ENCODE measurements at places on chromosomes 12 and 14.

DNA sequence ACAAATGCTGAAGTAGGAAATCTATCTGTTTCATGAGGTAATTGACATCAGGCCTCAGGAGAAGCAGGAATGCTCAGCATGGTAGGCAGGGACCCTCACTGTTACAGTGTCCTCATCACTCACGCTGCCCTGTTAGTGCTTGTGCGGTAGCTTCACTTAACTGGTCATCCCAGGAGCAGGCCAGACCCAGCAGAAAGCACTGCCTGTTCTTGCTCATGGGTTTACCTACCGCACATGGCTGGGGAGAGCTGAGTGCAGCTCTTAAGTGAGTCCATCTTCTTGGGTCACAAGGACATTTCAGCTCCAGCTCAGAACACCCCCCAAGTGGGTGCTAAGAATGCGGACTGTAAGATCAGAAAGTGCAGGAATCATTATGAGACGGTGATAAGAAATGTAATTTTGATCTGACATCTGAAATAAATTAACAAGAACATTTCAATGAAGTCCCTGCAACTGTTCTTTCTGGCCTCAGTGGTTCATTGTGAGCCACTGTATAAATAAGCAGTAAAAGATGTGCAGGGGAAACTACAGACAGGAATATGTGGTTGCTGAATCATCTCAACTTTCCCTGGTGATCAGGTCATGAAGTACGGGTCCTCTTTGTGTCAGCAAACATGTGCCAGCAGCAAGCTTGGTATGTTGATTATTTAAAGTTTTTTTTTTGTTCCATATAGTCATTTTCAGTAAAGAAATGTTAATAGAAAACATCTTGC, 757.7 kb upstream of the TMEM132C start:
- no peak for DNase-seq

DNA sequence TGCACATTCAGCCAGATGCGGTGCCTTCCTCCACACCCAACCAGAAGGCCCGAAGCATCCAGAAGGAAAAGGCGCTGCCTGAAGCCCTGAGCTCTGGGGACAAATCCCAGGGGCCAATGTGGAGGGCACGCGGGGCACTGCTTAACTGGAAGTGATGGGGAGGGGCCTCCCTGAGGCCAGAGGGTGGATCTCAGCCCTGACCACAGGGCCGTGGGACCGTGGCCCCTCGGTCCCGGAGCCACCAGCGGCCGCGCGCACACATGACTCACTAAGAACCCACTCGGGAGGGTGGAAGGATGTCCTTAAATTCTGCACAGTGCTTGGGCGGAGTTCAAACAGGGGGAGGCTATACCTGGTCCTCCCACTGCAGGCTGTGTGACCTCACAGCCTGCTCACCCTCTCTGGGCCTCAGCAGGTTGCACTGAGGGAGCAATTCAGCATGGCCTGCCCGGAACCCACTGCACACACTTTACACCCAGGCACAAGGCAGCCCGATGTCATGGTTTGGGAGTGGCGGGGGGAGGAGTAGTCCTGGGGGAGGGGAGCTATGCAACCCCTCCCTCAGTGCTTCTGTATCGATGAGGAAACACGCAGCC, 89.5 kb downstream of the RFLNA start:
- no peak for DNase-seq

GRCh38 chr14:55589171-55589570, 9.2 kb downstream of the KTN1 start:
- no peak for DNase-seq

GRCh38 chr12:123502163-123502704, 31.3 kb downstream of the RILPL1 start:
- no peak for DNase-seq

DNA sequence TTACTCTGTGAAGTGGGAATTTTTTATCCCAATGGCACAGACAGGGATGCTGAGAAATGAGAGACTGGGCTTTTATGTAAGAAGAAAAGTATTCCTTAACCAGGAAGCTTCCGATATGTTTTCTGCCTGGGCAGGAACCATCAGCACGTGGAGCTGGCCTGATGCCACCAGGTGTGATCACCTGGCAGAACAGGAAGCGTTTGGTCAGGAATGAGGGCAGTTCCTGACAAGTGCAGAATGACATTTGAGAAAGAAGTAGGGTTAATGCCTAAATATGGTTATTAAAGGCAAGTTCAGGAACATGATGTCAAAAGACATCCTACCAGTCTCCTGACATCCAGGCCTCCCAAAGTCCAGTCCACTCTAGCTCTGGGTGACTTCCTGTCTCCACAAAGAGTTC, 210.3 kb downstream of the NUAK1 start:
- no peak for DNase-seq

DNA sequence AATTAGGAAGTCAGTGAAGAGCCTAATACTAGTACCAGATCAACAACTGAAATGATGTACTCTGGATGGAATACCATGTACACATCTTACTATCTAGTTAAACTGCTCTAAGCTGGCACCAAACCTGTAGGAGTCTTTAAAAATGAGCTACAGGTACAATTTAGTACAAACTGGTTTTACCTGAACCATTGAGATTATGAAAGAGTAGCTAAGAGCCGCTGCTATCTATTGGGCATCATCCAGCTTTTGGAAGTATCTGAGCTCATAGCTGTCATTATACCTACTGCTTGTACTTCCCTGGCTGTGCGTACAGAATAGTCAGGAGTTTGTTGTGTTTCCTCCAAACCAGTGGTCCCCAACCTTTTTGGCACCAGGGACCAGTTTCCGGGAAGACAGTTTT, 12.4 kb downstream of the TBC1D30 start:
- no peak for DNase-seq

- DNase-seq = no peak
Observed at GRCh38 chr14:54600717-54601109, 33.8 kb downstream of the SAMD4A start.

- no peak for DNase-seq
Observed at GRCh38 chr12:27965966-27966365, 6.6 kb downstream of the PTHLH start.

DNA sequence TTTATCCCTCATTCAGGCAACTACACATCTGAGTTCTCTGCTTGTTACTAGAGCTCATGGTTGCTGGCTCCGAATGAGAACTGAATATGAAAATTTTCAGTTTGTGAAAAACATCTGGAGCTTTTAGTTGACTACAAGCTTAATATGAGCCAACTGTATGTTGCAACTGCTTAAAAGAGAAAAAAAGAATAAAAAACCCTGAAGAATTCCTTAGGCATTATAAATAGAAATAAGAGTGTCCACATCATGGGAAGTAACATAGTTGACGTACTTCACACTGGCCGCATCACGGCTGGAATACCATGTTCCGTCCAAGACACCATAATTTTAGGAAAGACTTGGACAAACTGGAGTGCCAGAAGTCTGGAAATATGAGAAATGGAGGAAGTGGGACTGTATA, 57.9 kb downstream of the PDE3A start:
- DNase-seq = no peak

- no peak for DNase-seq
Observed at GRCh38 chr12:124683152-124684124, 116.0 kb upstream of the NCOR2 start.

DNA sequence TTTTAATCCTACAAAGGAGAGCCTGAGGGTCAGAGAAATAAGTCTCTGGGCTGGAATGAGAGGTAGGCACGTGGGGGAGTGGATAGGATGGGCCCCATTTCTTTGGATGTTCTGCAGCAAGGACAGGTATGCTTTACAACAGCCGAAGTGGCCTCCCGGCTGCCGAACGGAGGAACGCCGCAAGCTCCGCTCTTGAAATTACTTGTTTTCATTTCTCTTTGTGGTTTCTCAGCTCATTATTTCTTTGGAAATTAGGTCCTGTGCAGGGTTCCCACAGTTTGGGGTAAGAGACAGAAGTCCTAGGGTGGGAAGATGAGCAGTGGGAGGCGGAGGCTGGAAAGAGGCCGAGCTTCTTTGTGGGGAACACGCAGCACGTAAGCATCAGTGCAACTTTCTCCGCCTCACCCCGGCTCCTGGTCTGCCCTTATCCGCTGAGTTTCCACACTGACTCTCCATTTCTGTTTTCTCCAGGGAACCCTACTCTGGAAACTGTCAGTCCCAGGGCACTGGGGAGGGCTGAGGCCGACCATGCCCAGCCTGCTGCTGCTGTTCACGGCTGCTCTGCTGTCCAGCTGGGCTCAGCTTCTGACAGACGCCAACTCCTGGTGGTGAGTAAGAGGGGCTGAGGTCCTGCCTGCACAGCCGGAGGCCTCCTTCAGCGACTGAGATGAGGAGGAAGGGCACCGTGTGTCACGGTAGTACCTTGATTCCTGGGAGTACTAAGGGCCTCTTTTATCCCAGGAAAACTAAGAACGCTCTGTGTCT, 2.0 kb downstream of the WNT5B start:
- DNase-seq = no peak

DNA sequence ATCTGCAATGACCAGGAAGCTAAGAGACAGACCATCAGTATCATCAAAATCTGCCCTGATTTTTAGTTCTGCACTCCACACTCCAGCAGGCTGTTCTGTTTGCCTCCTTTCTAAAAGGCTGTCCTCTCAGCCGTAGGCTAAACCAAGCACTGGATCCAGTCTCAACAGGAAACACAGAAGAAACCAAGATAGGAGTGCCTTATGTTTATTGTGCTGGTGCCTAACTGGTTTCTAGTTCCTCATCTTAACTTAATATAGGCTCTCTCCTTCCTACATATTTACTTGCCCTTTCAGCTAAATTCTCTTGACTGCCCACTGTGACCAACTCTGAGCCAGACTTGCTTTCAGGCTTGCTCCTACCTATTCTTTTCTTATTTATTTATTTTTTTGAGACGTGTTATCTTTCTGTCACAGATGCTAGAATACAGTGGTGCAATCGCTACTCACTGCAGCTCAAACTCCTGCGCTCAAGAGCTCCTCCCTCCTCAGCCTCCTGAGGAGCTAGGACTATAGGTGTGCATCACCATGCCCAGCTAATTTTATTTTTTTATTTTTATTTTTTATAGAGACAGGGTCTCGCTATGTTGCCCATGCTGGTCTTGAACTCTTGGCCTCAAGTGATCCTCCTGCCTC, 30.8 kb downstream of the GALNT4 start:
- DNase-seq = no peak

DNA sequence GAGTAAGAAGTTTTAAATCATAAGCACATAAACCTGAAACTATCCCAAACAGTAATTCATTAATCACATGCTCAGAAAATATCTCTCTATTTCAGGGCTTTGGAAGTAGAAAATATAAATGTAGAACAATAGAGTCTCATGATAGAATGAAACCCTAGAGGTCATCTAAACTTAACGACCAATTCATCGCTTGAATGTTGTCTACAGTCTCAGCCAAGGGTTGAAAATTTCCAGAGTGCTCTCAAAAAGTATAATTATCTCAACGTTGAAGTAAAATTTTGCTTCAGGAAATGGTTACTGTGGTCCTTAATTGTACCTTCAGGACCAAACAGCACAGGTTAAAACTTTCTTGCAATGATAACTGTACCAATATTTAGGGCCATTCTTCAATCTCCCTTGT, 1053.6 kb upstream of the SEL1L start:
- DNase-seq = no peak

DNA sequence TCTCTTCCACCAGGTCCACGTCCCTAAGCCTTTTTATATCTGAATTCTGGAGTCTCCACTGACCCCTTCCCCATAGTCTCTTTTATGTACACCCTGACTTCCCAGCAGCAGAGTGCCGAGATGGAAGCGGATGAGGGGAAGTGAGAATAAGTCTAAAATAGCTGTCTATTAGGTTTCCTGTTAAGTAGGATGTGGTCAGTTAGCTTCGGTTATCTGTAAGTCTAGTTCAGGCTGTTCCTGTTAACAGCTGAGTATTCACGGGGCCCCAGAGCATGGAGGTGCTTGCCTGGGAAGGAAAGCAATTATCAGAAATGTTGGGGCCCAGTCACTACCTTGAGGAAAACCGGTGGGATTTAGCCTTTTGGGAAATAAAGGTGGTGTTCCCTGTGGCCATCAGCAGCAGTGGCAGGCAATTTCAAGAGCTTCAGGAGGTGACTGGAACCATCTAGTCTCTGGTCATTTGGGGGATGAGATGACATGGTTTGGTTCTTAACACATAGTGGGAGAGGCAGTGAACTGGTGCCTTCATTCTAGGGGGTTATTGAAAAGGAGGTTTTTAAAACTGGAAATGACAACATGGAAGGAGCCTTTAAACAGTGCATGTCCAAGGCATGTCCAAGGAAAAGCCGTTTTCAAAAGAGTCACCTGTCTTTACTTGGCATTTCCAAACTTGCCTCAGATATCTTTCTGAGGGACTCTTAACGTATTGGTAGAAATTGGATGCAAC, 21.8 kb downstream of the CHST11 start:
- no peak for DNase-seq

DNA sequence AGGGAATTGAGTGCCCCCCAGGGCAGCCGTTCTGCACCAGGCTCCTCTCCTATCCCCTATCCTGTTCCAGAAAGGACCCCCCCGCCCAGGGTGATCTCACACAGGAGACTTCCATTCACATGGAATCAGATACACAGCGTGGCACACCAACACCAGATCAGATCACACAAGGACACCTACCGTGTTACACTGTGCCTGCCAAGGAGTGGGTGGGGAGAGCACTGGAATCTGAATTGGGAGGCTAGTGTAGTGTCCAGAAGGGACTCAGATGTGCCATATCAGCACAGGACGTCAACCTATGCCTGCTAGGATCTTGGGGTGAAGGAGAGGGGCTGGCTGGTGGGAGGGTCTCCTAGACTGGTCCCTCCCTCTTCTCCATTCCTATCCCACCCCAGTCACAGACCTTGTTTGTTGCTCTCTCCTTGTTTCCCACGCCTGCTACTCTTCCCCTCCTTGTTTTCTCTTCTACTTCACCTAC, 2.3 kb downstream of the PTMS start:
- no peak for DNase-seq

DNA sequence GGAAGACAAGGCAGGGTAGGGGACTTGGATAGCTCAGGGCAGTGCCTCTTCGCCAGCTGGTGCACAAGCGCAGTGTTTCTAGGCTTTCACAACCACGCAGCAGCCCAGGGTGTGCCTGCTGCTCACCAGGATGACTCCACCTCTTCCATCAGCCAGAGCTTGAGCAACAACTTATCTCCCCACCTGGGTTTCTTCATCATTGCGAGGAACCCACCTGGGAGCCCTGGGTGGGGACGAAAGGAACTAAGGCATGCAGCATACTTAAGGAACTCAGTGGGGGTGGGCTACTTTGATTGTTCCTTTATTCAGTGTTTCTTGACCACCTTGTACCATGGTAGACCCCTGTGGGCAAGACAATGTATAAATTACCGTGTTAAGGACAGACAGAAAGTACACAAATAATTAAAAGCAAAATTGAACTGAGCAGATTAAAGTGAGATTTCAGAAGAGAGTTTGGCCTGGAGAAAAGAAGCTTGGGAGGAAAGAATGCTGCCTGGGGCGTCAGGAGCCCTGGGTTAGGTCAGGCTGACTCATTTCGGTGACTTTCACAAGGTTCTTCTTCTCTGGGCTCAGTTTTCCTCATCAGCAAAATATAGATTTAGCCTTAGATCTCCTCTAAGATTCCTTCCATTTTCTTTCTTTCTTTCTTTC, 22.9 kb downstream of the KRT18 start:
- DNase-seq = no peak

DNA sequence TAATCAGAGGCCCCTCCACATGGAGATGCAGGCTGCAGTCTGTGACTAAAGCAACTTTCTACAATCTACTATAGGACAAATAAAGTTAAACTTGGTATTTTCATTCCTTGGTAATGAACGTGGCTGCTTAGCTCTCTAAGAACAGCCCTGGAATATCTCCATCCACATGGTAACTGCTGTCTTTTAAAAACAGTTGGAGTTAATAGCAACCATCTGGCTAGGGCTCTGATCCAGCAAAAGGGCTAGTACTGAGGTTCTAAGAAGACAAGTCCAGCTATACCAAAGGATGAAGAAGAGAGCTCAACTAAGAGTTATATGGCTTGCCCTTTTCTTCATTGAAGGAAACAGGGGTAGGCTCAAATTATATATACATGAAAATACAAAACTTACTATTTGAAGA, 920.1 kb downstream of the FLRT2 start:
- no peak for DNase-seq

GRCh38 chr14:103296007-103296406, 38.0 kb upstream of the EIF5 start:
- no peak for DNase-seq

Measured in effector memory CD8-positive, alpha-beta T cell (primary cell).